CD14-positive monocyte (primary cell): ENCODE measurements at places on chromosomes 7 and 10.

GRCh38 chr10:35059481-35059880 lies 30.7 kb downstream of the CUL2 start:
- DNase-seq: no peak

DNA sequence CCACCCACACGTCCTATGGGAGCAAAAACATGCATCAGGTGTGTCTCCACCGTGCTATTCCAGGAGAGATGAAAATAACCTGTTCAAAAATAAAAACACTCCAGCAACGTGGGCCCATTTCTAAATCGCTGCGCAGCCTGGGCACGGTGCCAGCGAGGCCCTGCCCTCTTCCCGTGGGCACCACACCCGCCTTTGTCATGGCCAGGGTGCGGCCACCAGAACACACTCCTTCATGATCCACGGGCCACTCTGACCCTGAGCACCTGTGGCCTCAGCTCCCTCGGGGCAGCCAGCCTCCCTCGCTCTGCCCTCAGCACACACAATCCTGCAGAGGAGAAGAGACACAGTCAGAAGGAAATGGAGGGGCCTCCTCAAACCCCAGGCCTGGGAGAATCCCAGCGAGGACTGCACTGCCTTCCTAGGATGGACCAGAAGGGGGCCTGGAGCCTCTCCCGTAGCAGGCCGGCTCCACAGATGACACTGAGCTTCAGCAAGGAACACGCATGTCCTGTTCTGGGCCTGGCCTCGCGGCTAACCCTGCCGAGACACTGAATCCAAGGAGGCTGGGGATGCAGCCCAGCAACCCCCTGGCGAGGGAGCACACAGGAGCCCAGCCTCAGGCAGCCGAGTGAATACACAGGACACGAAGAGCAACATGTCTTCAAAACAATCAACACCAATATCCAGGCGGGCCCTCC lies 169.0 kb downstream of the MAD1L1 start:
- peak; percentile 41 for DNase-seq

DNA sequence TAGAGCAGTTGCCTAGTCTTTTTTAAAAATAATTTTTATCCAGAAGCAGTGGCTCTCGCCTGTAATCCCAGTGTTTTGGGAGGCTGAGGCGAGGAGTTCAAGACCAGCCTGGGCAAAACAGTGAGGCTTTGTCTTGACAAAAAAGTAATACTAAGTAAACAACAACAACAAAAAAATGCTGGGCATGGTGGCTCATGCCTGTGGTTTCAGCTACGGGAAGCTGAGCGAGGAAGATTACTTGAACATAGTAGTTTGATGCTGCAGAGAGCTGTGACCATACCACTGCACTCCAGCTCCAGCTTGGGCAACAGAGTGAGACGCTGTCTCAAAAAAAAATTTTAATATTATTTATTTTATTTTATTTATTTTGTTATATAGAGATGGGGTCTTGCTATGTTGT lies 31.3 kb upstream of the TPST1 start:
- DNase-seq: no peak

DNA sequence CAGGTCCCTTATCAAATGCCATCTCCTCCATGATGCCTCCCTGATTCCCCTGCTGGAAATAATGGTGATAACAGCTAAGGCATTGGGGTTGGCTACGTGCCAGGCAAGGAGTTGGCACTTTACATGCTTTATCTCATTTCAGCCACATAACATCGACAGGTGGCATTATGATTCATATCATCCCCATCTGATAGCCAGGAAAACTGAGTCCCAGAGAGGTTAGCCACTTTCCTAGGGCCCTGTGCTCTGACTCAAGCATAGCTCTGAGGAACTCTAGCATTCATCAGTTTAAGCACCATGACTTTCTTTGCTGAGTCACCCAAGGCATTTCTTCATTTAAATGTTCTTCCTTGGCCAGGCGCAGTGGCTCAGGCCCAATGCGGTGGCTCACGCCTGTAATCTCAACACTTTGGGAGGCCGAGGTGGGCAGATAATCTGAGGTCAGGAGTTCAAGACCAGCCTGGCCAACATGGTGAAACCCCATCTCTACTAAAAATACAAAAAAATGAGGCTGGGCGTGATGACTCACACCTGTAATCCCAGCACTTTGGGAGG lies 6.6 kb downstream of the LEP start:
- peak; percentile 77 for DNase-seq

DNA sequence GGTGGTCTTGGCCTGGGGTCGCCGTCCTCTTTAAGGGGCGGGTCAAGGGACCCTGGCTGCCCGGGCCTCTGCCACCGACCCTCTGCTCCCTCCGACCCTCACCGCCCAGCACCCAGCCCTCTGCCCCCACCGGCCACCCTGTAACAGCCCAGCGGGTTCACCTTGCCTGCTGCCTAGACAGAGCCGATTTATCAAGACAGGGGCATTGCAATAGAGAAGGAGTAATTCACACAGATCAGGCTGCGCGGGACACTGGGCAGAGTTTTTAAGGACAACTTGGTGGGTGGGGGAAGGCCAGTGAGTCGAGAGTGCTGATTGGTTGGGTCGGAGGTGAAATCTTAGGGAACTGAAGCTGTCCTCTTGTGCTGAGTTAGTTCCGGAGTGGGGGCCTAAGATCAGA lies 779 bp upstream of the ADCK2 start:
- DNase-seq: no peak

- no peak for DNase-seq
Observed at GRCh38 chr10:91487911-91488582, 77.9 kb downstream of the HECTD2 start.

DNA sequence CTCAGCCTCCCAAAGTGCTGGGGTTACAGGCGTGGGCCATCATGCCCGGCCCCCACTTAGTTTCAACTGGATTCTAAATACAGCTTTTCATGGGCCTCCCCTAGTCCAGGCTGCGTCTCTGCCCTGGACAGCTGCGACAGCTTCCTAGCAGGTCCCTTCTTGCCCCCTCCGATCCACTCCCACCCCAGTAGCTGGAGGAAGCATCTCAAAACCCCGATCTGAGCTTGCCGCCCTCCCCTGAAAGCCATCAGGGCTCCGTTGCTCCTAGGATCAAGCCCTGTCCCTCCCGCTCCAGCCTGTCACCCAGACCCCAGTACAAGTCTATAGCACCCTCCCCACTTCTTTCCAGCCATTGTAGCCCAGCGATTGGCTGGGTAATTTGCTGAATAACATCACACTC lies 64.5 kb downstream of the VWA2 start:
- no peak for DNase-seq

GRCh38 chr7:100373261-100373831 lies at the start of gene PILRA:
TSS of gene PILRA (plus strand) at chr7:100373487. CDS start at chr7:100373657, 170 bp downstream.
- peak; percentile 80 for DNase-seq

- no peak for DNase-seq
Observed at GRCh38 chr10:75048669-75049098, 62.8 kb upstream of the SAMD8 start.

- peak; percentile 4 for DNase-seq
Observed at GRCh38 chr7:18610331-18610948, 114.9 kb downstream of the HDAC9 start.

GRCh38 chr10:126576336-126576735 lies 94.2 kb downstream of the C10orf90 start:
- no peak for DNase-seq

DNA sequence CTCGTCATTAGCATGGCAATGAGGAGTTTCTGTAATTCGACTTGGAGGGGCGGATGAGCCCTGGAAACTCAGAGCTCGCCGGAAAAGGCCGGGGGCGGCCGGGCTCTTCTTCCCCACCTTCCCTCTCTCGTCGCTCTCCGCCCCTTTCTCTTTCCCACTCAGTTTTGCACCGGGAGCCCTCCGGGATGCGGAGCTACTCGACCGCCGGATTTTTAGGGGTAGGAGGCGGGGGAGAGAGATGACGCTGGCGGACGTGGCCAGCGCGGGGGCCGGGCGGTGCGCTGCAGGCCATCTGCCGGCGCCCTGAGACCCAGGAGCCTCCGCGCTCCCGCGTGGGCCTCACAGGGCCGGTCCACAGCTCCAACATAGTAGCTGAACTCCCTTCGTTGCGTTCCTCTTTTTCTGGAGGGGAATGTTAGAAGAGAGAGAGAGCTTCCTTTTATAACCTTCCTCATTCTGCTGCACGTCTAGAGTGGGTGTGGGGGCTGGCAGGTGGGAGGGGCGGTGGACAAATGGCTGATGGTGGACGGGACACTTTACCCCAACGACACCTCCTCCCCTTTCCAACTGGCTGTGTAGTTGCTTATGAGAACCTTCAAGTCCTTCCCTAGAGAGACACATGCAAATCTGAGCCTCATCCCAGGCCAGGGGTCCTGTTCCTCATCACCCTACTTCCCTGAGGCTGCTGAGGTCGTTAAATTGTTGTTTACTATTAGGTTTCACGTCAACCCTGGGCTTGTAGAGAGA lies 1.1 kb upstream of the HOXA1 start:
- DNase-seq: peak; percentile 68

DNA sequence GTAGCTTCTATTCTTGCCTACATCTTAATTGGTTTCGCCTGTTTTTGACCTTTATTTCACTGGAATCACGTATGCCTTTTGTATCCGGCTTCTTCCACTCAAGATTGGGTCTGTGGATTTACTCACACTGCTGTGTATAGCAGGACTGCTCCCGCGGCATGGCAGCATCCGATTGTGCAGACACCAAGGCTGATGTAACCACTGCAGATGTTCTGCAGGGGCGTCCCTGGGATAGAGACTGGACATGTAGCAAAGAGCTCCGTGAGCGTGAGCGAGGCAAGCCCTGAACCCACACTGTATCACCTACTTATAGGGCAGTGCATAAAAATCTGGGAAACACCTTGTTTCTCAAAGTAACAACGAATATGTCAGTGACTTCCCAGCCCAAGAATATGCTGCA lies 11.4 kb upstream of the IDI2 start:
- no peak for DNase-seq

DNA sequence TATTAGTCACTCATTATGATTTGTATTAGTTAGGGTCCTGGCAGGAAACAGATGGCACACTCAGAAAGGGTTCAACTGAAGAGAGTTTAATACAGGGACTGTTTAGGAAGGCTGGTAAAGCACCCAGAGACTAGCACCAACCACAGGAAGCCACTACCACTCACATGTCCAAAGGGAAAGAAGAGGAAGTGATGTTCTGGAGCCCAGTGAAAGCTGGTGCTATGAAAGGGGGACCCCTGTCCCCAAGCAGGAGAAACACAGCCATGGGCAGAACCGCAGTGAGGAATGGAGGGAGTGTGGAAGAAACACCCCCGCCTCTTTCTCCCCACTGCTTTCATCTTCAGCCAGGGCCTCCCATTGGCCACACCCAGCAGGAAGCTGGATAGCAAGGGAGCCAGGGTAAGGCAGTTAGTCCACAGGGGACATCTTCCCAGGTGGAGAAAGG lies 3.2 kb upstream of the VSIR start:
- DNase-seq: peak; percentile 51

GRCh38 chr7:52085610-52086009 lies 769.0 kb upstream of the COBL start:
- DNase-seq: no peak

DNA sequence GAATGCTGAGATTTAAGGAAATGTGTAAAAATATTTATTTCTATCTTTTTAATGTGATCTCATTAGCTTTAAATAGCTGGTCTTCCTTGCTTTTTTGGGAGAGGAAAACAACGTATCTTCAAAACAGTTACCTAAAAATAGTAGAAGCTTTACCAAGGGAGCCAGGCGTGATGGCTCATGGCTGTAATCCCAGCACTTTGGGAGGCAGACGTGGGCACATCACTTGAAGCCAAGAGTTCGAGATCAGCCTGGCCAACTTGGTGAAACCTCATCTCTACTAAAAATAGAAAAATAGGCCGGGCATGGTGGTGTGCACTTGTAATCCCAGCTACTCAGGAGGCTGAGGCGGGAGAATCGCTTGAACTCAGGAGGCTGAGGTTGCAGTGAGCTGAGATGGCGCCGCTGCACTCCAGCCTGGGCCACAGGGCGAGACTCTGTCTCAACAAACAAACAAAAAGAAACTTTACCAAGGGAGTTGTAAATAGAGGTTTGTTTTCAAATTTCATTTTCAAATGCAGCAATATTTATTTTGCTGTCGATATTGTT lies 48.4 kb upstream of the ITGB1 start:
- DNase-seq: no peak

DNA sequence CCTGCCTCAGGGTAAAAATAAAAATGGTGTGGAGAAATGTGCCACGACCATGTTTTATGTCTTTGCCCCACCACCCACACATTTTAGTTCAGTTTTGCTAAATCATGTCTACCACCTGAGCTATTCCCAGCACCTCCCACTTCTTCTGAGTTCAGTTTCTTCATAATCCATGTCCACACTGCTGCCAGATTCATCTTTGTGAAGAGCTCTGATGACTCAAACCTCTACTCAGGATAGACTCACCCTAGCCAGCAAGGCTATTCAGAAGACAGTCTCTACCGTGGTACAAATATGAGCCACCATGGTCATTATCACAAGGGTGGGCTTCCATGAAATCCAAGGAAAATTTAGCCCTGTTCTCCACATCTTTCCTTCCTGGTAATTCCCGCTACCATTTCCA lies 231.1 kb upstream of the PRKCQ start:
- no peak for DNase-seq

- peak; percentile 4 for DNase-seq
Observed at GRCh38 chr10:60731134-60731885, 47.0 kb upstream of the CDK1 start.

DNA sequence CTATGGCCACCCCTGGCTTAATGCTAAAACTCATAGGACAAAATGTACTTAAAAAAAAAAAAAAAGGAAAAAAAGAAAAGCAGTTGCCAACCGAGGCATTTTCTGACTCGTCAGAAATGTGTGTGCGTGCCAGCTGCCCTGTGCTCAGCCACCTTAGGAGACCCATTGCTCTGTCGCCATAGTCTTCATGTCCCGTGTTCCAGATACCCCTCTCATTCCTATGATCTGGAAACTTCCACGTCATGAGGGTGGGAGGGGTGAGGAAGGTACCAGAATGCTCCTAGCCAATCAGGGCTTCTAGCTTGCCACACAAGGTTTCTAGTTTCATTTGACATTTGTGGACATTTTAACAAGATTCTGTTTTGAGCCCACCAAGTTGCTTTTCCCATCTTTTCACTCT lies 212.9 kb downstream of the TCF7L2 start:
- DNase-seq: no peak

GRCh38 chr7:123573341-123573740 lies 15.7 kb upstream of the NDUFA5 start:
- DNase-seq: no peak

- no peak for DNase-seq
Observed at GRCh38 chr10:113086282-113086681, 136.2 kb downstream of the TCF7L2 start.

DNA sequence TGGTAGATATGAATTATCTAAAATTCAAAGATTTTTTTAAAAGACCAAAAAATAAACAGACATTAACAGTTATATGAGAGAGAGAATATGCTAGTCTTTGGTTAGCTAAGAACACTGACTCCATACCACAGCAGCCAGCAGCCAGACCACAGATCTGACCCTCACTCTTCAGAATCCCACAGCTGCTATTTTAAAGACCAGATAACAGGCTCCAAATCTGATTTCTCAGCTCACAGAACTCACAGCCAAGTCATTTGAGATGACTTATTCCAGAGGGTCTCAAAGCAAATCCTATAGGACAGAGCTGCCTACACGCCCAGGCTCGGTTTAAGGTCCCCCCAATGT lies 20.4 kb downstream of the NUDCD3 start:
- no peak for DNase-seq
